ENCODE measurements at places on chromosomes 1 and 21. TPM values are rescaled to one million over a fixed set of nuclear protein-coding genes. Genes with fewer than 3 reads are reported as not detected.

The TLR5 gene
- total RNA-seq = not detected

The UTS2 gene
- total RNA-seq = 0.17 TPM

The LORICRIN gene
- not detected for total RNA-seq

The HSPB7 gene
- 0.89 TPM for total RNA-seq

The MAP3K21 gene
- 0.89 TPM for total RNA-seq

The OR14K1 gene
- not detected for total RNA-seq

The TMEM52 gene
- total RNA-seq = 1.3 TPM

The SPATA21 gene
- not detected for total RNA-seq

The TTC24 gene
- not detected for total RNA-seq

The SLC30A2 gene
- not detected for total RNA-seq

The MROH9 gene
- total RNA-seq = not detected

The NR0B2 gene
- total RNA-seq = not detected

The MIB2 gene
- 23.6 TPM for total RNA-seq

The C1orf210 gene
- not detected for total RNA-seq

The ANXA9 gene
- 0.30 TPM for total RNA-seq

The FNBP1L gene
- 8.0 TPM for total RNA-seq

The TMEM51 gene
- total RNA-seq = 6.6 TPM

The CCDC17 gene
- total RNA-seq = under 0.01 TPM

The ATP6V1G3 gene
- not detected for total RNA-seq

The LCE1F gene
- not detected for total RNA-seq

The ALX3 gene
- not detected for total RNA-seq

The TRABD2B gene
- not detected for total RNA-seq

The C8B gene
- not detected for total RNA-seq

The KRTAP19-3 gene
- total RNA-seq = not detected

The SMIM34 gene
- total RNA-seq = not detected

The ATP1A4 gene
- not detected for total RNA-seq

The ZMYM1 gene
- total RNA-seq = 9.4 TPM

The LTN1 gene
- 11.7 TPM for total RNA-seq

The KRTAP7-1 gene
- total RNA-seq = not detected

The GBP6 gene
- total RNA-seq = not detected

The RHD gene
- not detected for total RNA-seq

The KLHDC9 gene
- total RNA-seq = 2.9 TPM

The SERPINC1 gene
- total RNA-seq = 0.15 TPM

The FMO3 gene
- total RNA-seq = 0.67 TPM

The KLF17 gene
- under 0.01 TPM for total RNA-seq

The FCGR3B gene
- total RNA-seq = not detected

The PUM1 gene
- total RNA-seq = 42.5 TPM

The CYP4X1 gene
- not detected for total RNA-seq

The ACKR1 gene
- total RNA-seq = not detected

The NMNAT2 gene
- 0.89 TPM for total RNA-seq

The ZNF670 gene
- total RNA-seq = 2.0 TPM

All from bronchus fibroblast of lung (primary cell).